ENCODE measurements at places on chromosomes 1 and 21. TPM values are rescaled to one million over a fixed set of nuclear protein-coding genes. Genes with fewer than 3 reads are reported as not detected.

Gene ADAMTS1
- total RNA-seq = 57.5 TPM

Gene LRRC38
- total RNA-seq = not detected

Gene ZSWIM5
- under 0.01 TPM for total RNA-seq

Gene EIF4G3
- total RNA-seq = 35.7 TPM

Gene CASZ1
- 3.4 TPM for total RNA-seq

Gene LMOD1
- 0.22 TPM for total RNA-seq

Gene TTLL10
- total RNA-seq = not detected
